Glomerular endothelial cell (primary cell): ENCODE measurements at places on chromosomes 6 and 20.

DNA sequence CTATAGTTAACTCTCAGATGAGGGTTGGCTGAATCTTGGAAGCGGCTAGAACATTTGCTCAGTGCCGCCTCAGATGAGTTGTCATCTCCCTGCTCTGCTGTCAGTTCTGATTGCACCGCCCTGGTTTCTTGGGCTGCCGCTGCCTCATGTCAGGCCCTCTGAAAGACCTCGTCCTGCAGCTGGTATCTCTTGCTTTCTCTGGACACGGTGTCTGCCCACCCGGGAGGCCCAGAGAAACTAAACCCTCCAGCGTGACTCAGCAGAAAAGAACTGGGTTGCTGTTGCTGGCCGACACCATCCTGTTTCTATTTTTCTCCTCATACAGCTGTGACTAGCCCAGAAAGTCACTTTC is 355.4 kb downstream of the CD83 start:
- no peak for DNase-seq

DNA sequence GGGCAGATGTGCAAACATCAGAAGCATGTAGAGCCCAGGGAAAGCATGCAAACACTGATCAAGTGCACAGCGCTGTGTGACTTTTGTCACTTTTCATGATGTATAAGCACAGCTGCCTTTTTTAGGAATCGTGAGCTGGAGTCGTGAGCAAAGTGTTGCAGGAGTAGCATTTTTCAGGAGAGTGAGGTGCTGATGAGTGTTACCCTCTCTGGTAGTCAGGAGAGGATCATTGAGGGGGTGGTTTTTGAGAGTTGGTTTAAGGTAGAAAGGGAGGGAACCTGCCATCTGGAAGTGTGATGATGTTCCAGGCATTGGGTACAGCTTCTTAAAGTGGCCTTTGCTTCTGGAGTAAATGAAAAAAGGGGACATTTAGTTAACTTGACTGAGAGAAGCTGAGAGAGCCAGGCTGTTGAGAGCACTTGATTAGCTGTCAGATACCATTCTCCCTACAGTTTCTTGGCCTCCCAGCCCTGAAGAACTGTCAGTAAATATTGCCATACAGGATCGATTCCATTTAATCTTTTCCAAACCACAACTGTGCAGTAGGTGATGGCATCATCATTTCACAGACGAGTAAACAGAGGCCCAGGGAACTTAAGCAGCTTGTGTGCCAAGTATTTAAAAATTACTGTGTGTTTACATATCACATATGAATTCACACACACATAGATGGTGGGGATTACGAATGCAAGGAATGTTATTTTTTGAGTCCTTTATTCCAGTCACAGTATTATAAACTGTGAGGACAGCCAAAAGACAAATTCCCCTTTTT is 28.9 kb downstream of the TPD52L1 start:
- DNase-seq = no peak

DNA sequence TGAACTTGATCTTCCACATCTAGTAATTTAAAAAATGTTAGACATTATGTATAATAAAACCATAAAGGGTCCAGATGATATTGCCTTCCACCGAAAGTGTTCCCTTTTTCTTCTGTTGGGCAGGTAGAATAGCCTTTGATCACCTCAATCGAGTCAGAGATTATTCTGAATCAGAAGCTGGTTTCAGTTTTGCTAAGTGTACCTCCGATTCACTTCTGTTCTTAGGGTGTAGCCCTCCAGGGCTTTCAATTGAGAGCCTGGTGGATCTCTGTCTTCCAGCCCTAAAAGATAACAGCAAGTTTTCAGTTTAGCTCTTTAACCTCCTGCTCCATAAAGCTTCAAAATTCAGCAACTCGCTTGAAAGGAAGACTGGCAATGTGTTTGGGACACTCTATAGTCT is 21.1 kb upstream of the AIG1 start:
- DNase-seq = no peak

DNA sequence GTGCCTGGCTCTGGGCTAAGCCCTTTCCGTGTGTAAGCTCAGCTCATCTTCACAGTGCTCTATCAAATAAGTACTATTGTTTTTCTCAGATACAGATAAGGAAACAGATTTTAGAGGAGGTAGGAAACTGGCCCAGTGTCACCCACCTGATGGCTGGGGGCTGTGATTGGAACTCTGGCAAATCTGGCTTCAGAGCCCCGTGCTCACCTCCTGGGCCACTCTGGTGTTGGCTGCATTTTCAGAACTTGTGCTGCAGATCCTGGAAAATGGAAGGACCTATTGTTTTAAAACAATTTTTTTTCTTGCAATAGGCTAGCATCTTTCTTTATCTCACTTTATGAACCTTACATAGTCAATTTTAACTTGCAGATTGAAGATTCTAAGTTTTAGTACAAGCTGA is 5.7 kb downstream of the STX16 start:
- no peak for DNase-seq

- peak; percentile 66 for DNase-seq
Measured at GRCh38 chr6:30453508-30454116, 35.7 kb upstream of the HLA-E start.

DNA sequence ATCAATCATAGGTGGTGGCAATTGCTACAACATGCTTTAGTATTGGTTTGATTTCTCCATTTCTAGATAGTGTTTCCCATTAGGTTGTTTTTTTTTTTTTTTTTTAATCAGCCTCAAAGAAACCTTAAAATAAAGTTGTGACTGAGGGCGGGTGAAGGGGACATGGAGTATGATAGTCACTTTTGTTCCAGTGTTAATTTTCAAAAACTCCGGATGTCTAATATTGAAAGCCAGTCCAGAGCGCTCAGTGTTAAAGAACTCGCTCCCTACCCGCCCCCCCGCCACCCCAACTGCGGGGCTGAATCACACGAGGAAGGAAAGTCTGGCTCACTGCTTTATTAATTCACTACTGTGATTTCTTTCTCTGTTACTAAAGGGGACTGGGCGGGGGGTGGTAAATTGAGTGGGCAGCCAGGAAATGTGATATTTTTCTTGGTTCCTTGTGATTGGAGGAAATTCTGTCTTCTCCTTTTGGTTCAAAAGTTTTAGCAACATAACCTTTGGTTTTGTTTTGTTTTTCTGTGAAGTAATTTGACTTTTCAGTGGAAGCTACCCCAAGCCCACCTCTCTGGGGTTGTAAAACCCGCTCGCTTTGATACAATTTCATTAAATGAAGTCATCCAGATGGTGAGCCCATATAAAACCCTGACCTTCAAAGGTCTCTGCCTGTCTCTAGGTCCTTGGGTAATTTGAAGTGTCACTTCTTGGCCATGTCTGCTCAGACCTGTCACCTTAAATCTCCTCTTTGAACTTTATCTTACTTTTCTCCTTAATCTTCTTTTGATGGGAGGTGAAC is 38.0 kb downstream of the TNFAIP3 start:
- no peak for DNase-seq

DNA sequence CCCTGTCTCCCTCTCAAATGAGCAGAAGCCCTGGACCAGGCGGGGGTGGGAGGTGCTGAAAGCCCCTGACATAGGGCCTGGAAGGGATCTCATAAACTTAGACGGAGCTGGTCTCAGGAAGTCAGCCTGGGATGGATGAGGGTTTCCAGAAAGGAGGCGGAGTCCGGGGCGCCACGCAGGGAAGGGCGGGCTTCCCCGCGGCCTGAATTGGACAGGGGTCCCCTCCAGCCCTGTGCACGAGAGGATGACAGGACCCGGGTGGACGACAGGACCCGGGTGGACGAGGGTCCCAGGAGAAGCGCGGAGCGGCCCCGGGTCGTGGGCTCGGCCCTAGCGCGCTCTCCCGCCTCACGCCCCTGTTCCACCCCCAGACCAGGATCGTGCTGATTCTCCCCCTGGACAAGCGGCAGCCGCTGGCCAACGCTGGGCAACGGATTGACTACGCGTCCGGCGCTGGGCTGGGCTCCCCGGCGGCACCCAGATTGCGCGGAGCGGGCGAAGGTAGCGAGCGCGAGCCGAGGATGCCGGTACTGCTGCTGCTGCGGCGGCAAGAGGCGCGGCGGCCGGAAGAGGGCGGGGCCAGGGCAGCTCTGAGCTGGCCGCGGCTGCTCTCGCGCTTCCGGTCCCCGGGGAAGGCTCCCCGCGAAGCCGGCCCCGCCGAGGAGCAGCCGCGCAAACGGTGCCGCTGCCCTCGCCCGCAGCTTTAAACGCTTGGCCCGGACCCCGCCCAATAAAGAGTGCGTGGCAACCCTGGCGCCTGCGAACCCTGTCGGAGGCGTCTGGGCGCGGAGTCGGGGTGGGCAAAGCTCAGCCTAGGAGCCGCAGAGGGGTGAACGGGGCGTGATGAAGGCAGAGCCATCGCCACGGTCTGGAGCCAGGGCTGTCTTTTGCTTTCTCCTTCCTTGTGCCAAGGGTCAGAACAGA is 1.3 kb downstream of the C20orf144 start:
- DNase-seq = no peak

DNA sequence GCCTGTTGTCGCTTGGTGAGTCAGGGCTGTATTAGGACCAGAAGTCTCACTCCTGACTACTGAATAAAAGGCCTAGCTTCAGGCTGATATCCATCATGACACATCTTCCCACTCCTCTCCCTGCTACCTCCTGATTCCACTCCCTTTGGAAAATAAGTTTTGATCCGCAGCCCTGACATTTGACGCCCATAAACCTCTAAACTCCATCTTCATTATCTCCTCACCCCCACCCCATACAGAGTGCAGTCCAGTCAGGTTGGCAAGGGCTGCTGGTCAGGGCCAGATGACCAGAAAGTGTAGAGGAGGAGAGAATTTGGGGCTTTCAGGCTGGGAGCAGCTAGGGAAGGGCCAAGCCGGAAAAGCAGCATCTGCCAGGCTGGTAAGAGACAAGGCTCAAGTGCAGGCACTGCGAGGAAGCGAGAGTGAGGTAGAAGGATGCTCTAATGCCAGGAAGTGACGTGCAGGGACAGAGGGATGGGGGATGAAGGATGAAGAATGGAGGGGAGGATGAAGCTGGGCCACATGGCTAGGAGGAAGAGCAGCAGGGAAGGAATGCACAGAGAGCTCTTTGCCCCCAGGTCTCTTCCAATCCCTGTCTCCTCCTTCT is 1.2 kb downstream of the GGT7 start:
- no peak for DNase-seq
